Neural progenitor cell (in vitro differentiated cells): ENCODE measurements at places on chromosomes 3 and 15. TPM values are rescaled to one million over a fixed set of nuclear protein-coding genes. Genes with fewer than 3 reads are reported as not detected.
A peak's percentile ranks its signal among the peaks of the same experiment; 100 is the strongest.

DNA sequence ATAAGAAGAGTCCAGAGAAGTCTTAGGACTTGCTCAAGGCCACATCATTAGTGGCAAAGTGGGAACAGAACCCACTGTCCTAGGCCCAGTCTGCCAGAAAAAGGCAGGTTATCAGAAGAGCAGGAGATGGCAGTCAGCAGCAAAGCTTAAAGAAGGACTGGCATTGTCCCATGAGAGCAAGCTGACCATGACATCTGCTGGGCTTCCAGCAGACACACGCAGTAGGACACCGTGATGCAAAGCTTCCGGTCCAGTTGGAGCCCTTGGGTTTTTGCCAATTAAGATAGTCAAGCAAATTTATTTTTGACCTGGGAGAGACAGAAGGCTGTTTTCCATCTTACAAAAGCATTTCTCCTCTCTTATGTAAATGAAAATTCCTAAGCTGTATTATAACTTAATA lies 42.1 kb downstream of the ZBTB38 start:
- no peak for DNase-seq

DNA sequence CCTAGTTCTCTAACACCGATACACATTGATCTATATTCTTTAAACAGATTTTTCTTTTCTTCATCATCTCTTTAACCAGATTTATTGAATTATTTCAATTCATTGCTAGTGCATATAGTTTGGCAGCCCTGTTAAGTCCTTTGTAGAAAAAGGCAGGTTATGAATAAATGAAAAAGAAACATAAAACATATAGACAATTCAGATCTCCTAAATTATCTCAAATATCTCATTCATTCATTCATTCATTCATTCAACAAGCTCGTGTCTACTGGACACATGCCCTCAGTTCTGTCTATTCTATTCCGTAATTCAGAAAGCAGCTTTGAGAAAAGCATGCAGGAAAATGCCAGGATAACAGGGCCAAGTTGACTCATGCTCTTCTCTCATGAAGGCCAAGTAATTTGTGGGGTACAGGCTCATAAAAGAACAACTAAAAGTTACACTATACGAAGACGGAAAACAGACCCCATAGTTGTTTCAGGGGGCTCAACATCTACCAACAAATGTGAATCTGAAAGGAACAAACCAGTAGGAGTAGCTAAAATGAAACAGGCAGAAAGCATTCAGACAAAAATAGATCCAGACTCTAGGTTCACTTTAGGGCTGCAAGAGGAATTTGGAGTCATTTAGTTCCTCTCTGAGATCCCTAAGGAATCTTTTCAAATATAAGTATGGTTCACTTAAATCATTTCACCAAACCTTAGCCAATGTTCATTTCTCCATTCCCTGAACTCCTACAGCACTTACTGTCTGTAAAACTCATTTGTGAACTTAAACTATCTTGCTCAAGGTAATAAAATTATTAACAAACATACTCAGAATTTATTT lies 7.5 kb downstream of the ZNF148 start:
- no peak for DNase-seq

DNA sequence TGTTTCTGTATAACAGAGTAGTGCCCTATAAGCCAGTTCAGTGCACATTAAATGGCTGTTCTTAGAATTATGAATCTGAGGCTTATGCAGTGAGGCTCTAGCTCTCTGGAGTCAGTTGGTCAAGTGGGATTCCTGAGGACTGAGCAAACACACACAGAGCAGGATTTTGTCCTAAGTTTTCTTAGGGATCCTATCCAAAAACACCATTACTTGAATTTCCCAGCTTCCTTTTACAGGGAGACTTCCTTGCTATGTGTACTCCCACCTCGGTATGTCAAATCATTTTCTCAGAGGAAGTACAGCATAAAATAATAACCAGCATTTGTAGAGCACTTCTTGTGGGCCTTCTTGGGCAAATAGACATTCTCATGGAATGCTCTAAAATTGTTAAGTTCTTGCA lies 63.1 kb upstream of the GOLGA6B start:
- no peak for DNase-seq

DNA sequence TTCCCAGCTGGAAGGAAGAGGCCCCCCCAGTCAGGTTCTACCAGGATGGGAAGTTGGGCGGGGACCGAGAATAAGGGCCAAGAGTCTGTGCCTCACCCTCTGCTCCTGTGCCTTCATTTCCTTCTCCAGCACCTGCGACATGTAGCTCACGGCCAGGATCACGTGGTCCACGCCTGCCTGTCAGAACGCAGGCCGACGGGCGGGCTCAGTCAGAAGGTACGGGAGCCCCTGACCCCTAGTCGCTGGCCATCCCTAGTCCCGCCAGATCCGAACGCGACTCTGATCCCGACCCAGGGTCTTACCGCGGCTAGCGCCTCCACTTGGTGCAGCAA lies 489 bp downstream of the GMPPB start:
- peak; percentile 58 for DNase-seq

GRCh38 chr15:68411343-68411675 lies 20.7 kb downstream of the ITGA11 start:
- no peak for DNase-seq

DNA sequence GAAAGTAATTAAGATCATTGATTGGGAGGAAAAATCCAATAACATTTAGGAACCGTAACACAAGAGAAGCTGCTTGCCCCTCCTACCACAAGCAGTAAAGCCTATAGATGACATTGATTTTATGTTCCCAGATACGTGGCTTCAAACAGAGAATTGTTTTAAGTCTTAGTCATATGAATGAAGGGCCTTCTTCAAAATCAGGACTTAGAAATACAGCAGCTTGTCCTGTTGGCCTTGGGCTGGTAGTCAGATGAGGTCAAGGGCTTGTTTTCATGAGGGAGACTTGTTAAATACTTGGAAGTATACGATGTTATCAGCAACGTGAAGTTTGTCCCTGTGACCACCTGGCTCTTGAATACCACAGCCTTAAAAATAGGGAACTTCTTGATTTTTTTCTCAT lies 114.4 kb downstream of the VGLL4 start:
- DNase-seq, result no peak

Gene GOLGA8S
- total RNA-seq, result not detected in 2 replicates

DNA sequence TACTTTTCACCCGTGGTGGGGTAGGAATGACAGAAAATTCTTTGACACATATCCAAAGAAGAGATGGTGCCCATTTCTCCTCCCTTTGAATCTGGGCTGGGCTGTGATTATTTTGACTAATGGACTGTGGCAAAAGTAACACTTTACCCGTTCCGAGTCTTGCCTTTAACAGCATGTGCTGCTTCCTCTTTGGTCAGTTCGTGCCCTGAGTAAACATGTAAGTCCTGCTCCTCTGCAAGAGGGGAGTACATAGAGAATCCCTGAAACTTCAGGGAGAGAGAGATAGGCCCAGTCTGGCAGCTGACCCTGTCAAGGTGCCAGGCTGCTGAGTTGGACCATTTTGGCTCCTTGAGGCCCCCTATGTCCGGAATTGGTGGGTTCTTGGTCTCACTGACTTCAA lies 243.1 kb downstream of the EPHB1 start:
- DNase-seq, result no peak

- DNase-seq, result no peak
These were observed 32.2 kb upstream of the SGO1 start for GRCh38 chr3:20218215-20218614.

- no peak for DNase-seq
These were observed 32.0 kb downstream of the FAIM start for GRCh38 chr3:138640537-138640936.

Gene ISY1
- total RNA-seq, result 22.5 and 31.9 TPM in 2 replicates

Gene TTBK2
- 26.5 and 32.4 TPM in 2 replicates for total RNA-seq

- DNase-seq, result no peak
These were observed 57.3 kb downstream of the NECTIN3 start for GRCh38 chr3:111128884-111129283.

DNA sequence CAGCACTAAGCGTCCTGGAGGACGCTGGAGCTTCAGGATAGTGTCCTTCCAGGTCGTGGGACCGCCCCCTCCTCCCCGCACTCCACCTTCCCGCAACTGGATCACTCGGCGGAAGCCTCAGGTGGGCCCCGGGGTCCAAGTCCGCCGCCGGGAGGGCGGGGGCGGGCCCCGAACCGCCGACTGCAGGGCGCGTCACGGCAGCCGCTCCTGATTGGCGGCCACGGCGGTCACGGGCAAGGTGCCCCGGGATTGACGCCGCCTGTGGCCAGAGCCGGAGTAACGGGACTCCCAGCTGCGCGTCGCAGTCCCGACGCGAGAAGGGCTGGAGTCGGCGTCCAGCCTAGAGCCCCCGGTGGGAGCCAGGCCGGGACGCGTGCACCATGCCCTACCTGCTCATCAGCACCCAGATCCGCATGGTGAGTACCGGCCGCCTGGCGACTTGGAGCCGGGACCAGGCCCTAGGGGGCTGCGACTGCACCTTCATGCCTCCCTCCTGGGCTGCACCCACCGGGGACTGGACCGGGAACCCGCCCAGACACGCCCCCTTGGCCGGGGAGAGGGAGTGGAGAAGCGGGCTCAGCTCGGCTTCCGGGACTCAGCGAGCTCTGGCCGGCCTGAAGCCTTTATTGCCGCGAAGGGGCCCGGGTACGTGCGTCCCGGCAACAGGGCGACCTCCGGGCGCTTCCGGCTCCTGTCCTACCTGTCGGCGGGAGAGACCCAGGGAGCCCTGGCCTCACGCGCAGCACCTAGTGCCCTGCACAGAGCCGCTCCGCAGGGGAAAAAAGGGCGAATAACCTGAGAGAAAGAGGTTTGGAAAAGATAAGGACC lies at the start of gene GCHFR:
GCHFR (plus strand) TSS at position 268 of the 828 bp plus-strand sequence; CDS start at position 381, 113 bp downstream.
- DNase-seq, result peak; percentile 74

Gene SPINK8
- not detected in 2 replicates for total RNA-seq

- peak; percentile 63 for DNase-seq
These were observed 77.2 kb downstream of the PPP2R3A start for GRCh38 chr3:136042608-136043221.

DNA sequence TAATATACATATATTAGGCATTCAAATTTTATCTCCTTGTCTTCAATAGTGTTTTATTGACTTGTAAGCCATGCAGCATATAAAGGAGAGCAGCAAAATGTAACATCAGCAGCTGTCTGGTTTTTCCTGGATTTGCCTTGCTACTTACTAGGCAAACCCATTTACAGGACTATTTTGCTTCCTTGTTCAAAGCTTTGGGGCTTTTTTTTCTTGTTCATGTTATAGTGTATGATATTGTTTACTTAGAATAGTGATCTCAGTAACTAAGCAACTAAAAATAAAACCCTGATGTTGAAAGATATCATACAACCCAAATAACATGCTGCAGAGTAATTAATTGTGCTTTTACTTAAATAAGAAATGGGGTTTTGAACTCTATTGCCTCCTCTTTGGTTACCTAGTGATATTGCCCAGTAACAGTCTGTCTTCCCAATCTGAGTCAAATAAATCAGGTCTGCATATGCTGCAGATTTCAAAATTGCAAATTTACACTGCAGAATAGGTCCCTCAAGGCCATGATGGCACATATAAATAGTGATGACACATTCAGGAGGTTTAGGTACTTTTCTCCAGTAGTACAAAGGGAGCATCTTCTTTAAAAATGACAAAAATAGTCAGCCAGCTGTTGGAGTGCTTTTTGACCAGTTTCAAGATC lies 578.1 kb upstream of the NECTIN3 start:
- no peak for DNase-seq

- no peak for DNase-seq
These were observed 6.4 kb downstream of the ITGA11 start for GRCh38 chr15:68425428-68426060.

DNA sequence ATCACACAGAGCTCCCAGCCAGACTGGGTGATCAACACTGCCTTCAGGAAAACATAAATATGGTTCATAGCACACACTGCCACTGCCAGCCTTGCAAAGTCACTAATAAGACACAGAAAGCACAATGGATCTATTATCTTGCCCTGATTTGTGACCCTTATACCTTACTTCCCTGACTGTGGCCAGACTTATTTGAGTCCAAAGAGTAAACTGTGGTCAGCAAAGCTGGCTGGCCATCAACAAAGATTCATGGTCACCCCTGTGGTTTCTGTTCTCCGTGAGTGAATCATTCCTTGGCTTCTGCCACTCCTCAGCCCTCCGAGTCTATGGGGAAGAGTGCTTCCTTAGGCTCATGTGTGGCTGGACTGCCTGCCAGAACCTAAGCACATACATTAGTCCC lies 437.7 kb downstream of the RAP2B start:
- no peak for DNase-seq

DNA sequence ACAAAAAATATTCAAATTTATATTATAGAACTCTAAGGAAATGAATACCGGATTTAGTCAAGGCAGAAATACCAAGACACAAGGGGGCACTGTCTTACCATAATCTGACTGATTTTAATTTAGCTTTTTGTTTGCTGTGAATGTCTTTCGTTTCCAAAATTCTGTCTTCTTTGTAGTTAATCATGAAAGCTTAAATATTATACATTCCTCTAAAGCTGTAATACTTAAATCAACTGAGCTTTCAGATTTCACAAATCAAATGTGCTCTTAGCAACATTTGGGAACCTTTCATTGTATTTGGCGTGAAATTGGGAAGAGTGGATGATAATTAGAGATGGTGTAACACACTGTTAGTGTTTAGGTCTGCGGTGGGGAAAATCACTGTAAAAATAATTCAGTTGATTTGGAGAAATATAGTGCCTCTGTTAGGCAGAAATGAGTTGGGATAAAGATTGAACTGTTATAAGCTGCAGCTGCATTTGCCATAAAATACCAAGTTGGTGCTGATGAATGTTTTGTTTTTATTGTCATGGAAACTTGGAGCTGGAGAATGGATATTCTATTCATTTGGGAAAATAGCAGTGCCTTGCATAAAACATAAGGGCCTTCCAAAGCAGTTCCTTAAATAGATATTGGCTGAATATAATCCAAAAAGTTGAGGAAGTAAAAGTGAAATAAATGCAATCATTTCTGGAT lies 228.2 kb downstream of the TCF12 start:
- peak; percentile 54 for DNase-seq

Gene PRSS50
- total RNA-seq, result 0.28 and 1.9 TPM in 2 replicates

DNA sequence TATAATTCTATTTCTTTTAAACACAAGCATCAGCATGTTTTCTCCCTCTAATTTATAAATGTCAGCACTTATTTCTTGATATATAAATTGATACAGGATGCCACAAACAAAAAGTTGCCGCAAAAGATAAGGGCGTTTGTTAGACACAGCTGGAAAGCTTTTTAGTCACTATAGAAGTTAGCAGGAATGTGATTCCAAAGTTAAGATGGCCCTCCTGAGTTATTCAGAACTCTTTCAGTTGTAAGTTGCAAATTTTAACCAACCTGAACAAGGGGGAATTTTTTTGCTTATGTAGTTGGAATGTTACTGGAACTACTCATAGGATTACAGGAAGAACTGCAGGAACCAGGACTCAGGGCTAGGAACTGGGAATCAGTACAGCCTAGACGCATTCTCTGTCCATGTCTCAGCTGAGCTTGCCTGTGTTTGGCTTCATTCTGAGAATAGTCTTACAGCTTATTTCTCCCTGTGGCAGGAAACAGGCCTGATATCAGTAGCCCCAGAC lies 166.3 kb downstream of the VGLL4 start:
- DNase-seq, result peak; percentile 34

DNA sequence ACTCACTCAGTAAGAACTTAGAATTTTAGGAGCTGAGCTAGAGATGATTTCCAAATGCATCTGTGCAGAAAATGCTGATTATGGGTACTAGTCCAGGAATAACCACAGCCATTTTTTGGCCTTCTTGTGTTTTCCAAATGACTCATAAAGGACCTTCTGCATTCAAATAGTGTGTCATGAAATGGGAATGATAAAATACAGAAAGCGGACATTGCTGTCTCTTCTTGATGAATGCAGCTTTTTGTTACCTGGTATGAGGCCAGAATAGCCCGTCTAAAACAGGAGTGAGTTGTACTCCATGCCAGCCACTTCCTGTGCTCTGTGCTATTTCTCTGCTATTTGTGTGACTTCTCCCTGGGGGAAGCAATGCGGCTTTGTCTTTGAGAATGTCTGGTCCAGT lies 20.5 kb upstream of the FRMD5 start:
- DNase-seq, result no peak

- DNase-seq, result no peak
These were observed 40.4 kb upstream of the IQSEC1 start for GRCh38 chr3:13113346-13114330.

Gene TMEM40
- not detected in 2 replicates for total RNA-seq
